ENCODE measurements at places on chromosomes 4 and X.
A peak's percentile ranks its signal among the peaks of the same experiment; 100 is the strongest.

DNA sequence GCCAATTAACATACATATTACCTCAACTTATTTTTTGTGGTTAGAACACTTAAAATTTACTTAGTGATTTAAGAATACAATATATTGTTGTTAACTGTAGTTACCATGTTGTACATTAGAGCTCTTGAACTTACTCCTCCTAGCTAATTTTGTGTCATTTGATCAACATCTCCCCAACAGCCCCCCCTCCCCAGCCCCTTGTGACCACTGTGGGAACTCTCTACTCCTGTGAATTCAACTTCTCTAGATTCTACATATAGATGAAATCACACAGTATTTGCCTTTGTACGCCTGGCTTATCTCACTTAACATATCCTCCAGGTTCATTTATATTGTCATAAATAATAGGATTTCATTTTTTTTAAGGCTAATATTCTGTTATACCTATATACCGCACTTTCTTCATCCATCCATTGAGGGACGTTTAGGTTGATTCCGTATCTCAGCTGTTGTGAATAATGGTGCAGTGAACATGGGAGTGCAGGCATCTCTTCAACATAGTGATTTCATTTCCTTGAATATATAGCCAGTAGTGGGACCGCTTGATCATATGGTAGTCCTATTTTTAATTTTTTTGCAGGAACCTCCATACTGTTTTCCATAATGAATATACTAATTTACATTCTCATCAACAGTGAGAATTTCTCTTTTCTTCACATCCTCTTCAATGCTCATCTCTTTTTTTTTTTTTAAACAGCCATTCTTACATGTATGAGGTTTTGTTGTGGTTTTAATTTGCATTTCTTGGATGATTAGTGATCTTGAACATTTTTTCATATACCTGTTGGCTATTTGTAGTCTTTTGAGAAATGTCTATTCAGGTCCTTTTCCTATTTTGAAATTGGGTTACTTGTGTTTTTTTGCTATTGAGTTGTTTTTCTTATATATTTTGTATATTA, 66.8 kb downstream of the RAPGEF2 start:
- no peak for DNase-seq

- DNase-seq = peak; percentile 80
Measured at GRCh38 chr4:78057135-78057599, at the start of gene FRAS1. TSS of gene FRAS1 (plus strand) at chr4:78057323. CDS start at chr4:78058010, 687 bp downstream.

DNA sequence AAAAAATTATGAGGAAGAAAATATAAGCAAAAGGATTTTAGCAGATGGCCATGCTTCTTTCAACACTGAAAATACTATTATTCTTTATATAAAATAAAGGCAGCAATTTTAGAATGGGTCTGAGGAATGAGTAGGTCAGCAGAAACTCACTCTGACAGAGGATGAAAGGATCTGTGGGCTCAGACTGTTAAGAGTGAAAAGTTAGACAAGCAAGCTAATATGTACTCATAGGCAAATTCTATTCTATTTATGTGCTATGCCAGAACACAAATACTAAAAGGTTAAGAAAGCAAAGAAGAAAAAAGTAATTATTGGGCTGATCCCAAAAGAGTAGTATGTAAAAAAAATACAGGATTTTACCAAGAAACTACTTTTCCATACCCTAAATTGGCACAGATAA, 13.9 kb downstream of the LCORL start:
- no peak for DNase-seq

DNA sequence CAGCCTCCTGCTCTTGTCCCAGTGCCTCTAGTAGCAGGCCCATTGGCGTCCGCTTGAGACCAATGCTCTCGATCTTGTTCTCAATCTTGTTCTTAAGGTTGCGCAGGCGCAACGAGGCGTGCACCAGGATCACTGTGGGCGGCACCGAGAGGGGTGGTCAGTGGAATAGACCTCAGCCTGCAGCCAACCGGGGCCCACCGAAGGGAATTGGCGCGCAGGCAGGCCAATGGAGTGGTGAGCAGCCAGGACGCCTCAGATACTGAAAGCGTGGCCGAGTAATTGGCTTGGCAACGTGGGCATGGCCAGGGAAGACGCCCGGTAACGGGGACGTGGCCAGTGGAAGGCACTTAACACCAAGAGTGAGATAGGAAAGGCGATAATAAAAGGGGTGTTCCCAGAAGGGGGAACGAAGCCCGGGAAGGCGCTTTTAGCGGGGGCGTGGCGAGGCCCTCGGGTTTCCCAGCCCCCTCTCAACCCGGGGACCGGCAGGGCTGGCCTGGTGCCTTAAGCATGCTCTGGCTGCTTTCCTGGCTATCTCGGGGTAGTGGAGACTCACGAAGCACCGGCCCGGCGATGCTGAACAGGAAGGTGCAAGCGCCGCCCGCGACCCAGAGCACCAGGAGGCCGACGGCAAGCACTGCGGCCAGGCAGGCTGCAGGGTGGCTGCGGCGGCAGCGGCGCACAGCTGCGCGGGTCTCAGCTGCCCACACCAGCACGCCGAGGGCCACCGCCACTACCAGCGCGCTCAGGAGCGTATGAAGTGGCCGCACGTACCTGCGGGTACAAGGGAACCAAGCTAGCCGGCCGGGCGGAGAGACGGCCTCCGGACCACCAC, 1.7 kb downstream of the PRAF2 start:
- DNase-seq = peak; percentile 76

DNA sequence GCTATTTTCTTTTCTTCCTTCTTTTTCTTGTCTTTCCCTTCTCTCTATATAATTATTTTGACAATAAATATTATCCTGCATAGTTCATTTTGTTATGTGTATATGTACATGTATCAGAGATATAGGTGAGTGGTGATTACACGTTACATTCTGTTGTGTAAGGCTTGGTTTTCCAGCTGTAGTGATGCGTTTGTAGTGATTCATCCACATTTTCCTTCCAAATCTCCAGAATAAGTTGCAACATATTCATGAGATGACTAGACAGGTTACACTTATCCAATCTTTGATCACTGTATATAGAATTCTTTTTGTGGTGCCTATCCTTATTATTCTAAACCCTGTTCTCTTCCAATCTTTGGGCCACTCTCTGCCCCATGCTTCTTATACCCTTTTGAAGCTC, 540.2 kb downstream of the GBA3 start:
- DNase-seq = no peak

- DNase-seq = no peak
Measured at GRCh38 chr4:83701041-83701440, 165.1 kb downstream of the GPAT3 start.

- no peak for DNase-seq
Measured at GRCh38 chr4:146495269-146495668, 26.5 kb downstream of the SLC10A7 start.

DNA sequence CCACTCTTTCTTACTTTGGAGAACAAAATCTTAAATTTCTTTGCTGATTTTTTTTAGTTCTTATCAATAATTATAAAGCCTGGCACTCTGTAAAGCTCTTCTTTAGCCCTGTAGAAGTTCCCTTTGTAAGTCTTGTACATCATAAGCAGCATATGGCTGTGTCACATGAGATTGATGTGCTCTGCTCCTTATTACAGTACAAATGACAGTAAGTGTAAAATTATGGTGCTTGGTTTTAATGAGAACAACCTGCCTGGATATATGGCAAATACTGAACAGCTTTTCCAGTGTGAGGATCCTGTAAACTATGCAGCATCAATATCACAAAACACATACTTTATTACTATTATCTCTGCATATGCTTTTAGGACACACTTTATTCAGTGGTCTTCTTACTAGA, 145.9 kb upstream of the GNPDA2 start:
- DNase-seq = no peak

GRCh38 chr4:98692411-98692810, 34.0 kb upstream of the TSPAN5 start:
- no peak for DNase-seq

- peak; percentile 12 for DNase-seq
Measured at GRCh38 chr4:16227462-16227868, 1.2 kb upstream of the TAPT1 start.

DNA sequence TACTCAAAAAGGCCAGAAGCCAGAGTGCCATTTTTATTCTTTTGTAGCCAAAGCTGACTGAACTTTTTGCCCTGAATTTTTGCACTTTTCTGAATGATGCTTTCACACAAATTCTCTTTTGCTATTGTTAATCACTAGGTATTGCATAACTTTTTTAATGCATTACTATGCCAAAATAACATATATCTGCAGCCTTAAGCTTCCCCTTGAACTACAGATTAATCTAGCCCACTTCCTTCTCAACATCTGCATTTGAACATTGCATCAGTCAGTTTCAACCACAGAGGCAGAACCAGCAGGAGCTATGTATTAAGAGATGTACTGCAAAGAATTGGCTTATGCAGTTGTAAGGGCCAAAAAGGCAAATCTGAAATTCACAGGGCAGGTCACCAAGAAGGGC, 197.6 kb upstream of the GYPA start:
- no peak for DNase-seq
